Gastroesophageal sphincter (tissue), 4 donors: ENCODE measurements at places on chromosomes 7 and 10.

DNA sequence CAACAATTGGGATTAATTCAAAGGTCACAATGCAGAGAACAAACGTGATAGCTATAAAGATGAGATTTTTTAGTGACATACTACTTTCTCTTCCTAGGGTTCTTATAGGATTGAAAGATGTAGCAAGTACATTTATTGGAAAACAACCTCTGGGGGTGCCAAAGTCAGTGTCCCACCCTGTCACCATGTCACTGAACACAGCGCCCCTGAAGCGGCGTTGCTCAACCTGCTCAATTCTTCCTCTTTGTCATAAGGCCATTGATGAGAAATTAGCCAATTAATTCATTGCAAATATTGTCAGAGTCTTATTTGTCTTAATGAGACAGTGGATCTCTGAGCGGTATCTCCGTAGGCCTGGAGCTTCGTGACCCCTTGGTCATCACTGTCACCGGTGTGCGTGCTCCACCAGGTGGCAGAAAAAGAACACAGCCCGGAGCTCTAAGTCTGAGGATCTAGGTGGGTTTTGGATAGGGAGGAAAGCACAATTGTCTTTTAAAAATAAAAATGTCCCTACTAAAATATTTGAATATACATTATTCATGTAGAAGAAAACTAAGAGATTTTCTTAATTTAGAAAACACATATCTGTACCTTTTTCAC is 362.6 kb downstream of the PAXIP1 start:
- no peaks in the 10 kb centered on the region for H3K27me3 ChIP-seq
- ATAC-seq, result no peak
- no peak overlapping the region for H3K27ac ChIP-seq

- H3K27me3 ChIP-seq, result no peaks in the 10 kb centered on the region
- no peak overlapping the region for H3K4me3 ChIP-seq
- H3K4me1 ChIP-seq, result peaks cover 8% of the 10 kb centered on the region
- H3K27ac ChIP-seq, result no peak overlapping the region
- no peak for ATAC-seq
- no peaks in the 10 kb centered on the region for H3K36me3 ChIP-seq
Measured at GRCh38 chr7:122619664-122620063, 79.3 kb downstream of the RNF133 start.

- peak; percentile 82 for ATAC-seq
- peak overlapping the region; percentile 92 for H3K27ac ChIP-seq
- peaks cover 35% of the 10 kb centered on the region for H3K4me1 ChIP-seq
- no peaks in the 10 kb centered on the region for H3K36me3 ChIP-seq
- no peaks in the 10 kb centered on the region for H3K27me3 ChIP-seq
Measured at GRCh38 chr10:72260239-72260975, 13.3 kb upstream of the DDIT4 start.

DNA sequence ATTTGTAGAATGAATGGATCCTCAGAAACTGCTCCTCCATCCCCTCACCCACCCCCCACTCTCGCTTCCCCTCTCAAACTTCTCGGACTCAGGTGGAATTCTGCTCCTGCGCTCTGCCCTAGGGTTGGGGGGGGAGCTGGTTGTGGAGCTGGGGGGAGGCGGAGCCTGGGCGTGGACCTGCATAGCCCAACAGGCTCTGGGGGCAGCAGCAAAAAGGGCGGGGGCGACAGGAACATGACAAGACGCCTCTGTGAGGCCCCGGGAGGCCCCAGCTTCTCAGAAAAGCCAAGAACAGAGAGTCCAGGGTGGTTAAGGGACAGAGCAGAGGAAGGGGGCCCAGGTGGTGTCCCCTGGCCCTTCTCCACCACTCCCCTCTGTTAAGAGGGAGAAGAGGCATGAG is 3.5 kb downstream of the TSC22D4 start:
- no peaks in the 10 kb centered on the region for H3K27me3 ChIP-seq
- no peaks in the 10 kb centered on the region for H3K36me3 ChIP-seq
- no peak for ATAC-seq
- peak overlapping the region; percentile 90 for H3K27ac ChIP-seq

DNA sequence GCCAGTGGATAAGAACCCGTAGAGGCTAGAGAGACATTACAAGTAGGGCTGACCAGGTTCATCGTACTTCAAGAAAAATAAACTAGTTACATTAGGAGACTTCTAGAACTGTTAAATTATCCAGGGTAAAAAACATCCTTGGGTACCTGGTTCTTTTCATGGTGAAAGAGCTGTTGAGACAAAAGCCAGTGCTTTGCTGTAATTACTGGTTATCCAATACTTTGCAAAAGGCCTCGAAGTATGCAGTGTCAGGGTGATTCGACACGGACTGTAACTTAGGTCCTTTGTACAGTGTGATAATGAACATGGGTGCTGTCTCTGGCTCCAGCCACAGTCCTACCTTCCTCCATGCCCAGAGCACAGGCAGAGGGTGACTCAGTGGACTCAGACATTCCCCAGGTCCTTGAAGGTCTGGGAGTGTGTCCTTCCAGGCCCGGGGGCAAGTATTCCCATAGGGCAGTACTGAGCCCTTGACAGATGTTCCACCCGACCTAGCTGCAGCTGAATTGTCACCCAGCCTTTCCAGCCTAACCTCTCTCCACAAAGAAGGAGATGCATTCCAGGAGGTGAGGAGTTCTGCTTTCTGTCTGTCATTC is 123.6 kb upstream of the TMEM72 start:
- ATAC-seq, result no peak
- H3K36me3 ChIP-seq, result no peaks in the 10 kb centered on the region
- H3K4me1 ChIP-seq, result no peaks in the 10 kb centered on the region
- H3K4me3 ChIP-seq, result no peak overlapping the region
- H3K27ac ChIP-seq, result no peak overlapping the region
